ENCODE measurements at places on chromosomes 7 and 10. TPM values are rescaled to one million over a fixed set of nuclear protein-coding genes. Genes with fewer than 3 reads are reported as not detected.

DNA sequence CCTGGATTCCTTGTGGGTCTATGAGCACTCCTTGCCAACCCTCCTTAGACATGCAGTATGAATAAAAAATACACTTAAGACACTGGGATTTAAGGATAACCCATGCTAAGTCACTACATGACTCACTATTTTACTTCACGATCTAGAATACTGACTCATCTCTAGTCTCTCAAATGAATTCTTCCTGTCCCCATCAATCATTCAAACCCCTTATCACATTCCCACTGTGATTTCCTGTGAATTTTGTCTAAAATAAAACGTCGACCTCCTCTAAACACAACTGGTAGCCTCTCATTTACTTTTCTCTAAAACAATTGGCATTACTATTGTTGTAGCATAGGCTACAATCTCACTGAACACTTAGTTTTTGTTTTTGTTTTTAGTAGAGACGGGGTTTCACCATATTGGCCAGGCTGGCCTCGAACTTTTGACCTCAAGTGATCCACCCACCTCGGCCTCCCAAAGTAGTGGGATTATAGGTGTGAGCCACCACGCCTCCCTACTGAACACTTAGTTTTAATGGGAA, 3.9 kb upstream of the IQUB start:
- no peak for DNase-seq

DNA sequence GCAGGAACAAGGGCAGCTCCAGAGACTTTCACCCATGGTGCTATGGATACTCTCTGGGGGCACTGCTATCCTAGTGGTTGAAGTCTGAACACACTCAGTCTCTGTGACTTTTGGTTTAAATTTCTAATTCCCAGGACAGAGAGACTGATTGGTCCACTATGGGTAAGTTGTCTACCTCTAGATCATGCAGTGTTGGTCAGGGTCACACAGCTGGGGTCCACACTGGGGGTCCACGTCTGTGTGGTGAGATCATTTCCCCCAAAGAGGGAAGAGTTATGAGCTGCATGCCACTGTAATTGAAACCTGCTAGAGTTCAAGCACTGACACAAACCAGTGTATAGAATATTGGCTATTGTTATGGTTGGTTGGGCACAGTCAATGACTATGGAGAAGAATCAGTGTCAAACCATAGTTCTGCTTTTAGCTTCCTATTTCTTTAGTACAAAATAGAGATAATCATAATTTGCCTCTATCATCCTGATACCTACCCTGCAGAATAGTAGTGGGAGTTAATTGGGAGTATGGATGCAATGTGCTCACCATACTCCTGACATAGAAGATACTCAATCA, 101.6 kb downstream of the PRTFDC1 start:
- DNase-seq = no peak

- DNase-seq = no peak
Measured at GRCh38 chr7:143002106-143002505, 24.8 kb downstream of the OR9A2 start.

DNA sequence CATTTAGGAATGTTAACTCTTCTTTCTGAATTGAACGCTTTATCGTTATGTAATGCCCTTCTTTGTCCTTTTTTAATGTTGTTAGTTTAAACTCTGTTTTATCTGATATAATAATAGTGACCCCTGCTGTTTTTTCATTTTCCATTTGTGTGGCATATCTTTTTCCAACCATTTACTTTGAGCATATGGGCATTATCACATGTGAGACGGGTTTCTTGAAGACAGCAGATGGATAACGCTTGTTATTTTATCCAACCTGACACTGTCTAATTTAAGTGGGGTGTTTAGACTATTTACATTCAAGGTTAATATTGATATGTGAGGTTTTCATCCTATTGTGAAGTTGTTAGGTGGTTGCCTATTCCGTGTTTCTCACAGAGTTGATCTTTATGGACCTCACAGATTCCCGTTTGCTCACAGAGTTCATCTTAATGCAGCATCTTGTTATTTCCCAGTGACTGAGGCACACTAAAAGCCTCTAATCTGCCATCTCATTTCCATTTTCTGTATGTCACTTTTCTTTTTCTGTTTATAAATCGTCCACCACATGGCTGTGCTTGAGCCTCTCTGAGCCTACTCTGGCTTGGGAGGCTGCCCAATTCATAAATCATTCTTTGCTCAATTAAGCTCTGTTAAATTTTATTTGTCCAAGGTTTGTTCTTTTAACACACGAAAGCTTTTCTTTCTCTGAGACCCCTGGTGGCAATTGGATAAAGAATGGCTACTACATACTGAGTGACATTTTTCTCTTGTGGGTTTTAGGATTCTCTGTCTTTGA, 286.2 kb downstream of the HTR7 start:
- DNase-seq = no peak

- no peak for DNase-seq
Measured at GRCh38 chr10:132511121-132512051, 26.2 kb upstream of the INPP5A start.

DNA sequence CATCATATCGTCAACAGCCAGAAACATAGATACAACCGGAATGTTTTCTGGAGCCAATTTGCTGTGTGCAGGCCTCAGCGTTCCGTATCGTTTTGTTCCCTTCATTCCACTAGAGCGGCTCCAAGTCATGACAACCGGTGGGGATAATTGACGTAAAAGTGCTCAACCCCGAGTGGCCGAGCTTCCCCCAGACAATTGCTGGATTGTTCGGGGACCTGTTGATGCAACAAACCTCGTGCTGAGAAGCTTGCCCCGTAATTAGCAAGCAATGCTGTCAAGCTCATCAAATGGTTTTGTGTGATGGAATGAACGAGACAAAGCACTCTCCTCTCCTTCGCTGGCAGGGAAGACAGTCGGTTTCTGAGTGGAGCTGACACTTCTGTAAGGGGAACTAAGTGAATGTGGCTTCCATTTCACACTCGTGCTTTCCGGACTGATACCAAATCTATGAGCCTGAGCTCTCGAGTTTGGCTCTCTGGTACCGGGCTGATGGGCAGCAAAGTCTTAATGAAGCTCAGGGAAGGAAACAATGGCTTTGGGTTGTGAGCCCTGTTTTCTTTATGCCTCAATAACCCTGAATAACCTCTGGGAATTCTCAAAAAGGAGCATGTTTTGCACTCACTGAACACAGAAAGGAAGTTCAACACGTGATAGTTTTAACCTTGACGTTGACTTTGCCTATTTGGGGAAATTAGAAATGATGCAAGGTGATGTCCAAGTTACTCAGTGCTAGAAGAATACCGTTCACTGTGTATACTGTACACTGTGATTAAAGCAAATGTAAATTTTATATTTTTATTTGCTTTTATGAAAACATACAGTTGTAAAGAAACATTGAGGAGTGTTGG, 220.5 kb downstream of the BAMBI start:
- DNase-seq = no peak

DNA sequence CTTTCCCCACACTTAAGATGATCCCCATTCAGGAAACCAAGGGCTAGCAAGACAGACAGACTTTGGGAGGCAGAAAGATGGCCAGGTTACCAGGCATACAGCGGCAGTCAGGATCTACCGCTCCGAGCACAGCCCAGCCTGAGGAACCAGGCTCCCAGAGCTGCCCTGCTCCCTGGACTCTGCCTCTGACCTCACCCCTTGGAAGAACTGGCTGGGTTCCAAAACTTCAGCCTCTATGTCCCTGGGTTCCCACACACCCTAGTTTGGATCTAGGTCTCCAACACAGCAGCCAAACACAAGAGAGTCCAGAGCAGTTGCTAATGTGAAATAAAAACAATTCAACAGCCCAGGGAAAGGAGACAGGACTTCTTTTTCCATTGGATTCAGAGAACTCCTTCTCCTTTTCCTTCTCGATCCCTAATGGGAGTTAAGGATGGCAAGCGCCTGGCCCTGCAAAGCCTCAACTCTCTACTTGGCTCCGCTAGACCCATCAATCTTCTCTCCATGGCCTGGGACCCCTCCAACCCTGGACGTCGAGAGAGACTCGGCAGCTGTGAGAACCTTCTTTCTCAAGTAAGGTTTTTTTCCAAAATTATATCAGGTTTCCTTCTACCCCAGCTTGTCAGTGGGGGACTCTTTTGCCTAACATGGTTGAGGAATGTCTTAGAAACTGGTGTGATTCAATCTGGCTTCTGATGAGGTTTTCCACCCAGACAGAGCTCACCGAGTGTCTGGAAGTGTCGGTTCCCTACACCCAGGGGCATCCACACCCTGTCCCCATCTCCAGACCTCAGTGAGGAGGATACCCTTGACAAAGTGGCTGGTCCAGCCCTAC, 219.6 kb downstream of the KCNMA1 start:
- no peak for DNase-seq

- DNase-seq = no peak
Measured at GRCh38 chr7:150941351-150942000, 36.6 kb downstream of the KCNH2 start.

DNA sequence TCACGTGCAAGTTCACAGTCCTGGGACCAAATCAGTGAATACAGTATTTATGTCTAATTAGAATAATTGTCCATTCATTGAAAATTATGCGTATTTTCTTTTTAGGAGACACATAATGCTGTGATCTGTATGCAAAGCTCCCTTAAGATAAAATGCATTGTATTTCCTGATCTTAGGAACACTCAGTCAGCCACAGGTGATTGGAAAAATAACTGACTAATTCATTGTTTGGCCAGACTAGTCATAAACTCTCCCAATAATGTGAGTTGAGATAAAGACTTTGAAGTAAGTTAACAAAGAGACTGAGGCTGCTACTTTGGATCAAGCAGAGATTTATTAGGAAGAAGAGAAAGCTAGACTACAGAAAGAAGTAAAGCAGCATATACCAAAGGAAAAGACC, 182.2 kb downstream of the GNAI1 start:
- no peak for DNase-seq

GRCh38 chr7:31957756-31958155, 112.5 kb downstream of the PDE1C start:
- no peak for DNase-seq

DNA sequence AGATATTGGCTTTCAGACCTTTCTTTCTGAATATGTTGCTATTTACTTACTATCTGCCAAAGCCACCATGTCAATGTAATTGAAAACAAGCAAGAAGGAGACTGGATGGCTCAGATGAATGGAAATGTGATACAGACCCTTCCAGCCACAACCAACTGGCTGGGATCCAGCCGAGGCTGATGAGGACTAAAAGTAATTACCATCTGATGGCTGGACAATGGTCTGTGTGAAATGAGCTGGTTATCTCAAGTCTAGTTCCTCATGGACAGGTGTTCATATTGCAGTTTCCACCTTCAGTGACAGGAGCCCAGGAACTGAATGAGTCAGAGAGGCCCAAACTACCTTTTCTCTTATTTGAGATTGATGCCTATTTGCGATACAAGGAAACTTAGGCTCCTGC, 267.5 kb downstream of the GATA3 start:
- no peak for DNase-seq

DNA sequence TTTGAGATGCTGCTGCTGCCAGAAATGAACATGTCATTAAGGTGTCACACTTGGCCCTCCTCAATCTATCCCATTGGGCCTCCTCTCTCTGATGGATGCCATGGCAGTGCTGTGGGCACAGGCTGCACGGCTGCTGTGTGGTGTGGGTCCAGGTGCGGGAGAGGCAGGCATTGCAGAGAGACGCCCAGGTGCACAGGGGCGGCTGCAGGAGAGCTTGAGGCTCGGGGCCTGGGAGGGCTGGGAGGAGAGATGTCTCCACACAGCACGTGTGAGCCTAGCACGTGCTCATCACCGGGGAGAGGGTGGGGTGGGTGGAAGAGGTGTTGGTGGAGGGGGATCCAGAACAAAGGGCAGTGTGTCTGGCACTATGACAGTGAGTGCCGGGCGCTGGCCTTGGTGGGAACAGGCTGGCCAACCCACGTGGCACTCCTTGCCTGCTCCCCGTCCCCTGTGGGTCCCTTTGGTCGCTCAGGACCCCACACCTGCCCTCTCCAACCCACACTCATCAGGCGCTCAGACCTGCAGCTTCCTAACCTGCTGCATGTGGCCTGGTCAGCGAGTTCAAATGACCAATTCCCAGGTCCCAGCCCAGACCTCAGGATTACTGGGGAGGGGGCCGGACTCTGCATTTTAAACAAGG, 39.9 kb upstream of the BNIP3 start:
- DNase-seq = no peak

DNA sequence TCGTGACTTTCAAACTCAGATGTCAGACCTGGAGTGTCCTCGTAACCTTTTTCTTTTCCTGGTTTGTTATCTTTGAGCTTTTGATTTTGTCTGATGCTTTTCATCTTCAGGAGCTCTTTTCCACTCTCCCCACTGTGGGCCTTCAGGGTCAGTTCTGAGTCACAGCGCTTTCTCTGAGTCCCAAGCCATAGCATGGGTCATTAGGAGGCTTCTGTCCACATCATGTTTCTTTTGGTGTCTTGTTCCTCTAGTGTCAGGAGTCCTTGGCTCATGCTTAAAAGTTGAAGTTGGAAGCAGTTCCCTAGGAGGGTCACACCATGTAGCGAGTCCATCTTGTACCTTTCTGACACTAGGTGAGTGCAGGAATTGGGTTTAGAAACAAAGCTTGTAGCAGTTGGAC, 40.3 kb downstream of the DAGLB start:
- DNase-seq = no peak

GRCh38 chr10:74825371-74826141, 844 bp upstream of the KAT6B start:
- DNase-seq = peak; percentile 68

- no peak for DNase-seq
Measured at GRCh38 chr7:143384661-143385631, 3.8 kb downstream of the ZYX start.

DNA sequence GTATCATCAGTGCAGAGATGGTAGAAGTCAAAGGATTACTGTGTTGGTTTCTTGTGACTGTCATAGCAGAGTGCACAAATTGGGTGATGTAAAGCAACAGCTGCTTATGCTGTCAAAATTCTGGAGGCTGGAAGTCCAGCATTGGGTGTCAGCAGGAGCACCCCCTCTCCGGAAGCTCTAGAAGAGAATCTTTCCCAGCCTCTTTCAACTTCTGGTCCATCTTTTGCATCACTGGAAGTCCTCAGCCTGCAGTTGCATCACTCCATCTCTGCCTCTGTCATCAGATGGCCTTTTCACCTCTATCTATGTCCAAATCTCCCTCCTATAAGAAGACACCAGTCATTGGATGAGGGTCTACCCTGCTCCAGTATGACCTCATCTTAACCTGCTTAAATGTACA, 35.8 kb upstream of the GALNTL5 start:
- no peak for DNase-seq

- no peak for DNase-seq
Measured at GRCh38 chr10:117720931-117721835, 178.6 kb downstream of the EMX2 start.

The FGFR2 gene
- polyA plus RNA-seq = 241 TPM

The TFR2 gene
- polyA plus RNA-seq = 1.1 TPM

The NANOS1 gene
- 6.9 TPM for polyA plus RNA-seq

The MBL2 gene
- not detected for polyA plus RNA-seq

The DENND2A gene
- 41.7 TPM for polyA plus RNA-seq
